SIG-M5 (cell line): ENCODE measurements at places on chromosomes 5 and 9.

DNA sequence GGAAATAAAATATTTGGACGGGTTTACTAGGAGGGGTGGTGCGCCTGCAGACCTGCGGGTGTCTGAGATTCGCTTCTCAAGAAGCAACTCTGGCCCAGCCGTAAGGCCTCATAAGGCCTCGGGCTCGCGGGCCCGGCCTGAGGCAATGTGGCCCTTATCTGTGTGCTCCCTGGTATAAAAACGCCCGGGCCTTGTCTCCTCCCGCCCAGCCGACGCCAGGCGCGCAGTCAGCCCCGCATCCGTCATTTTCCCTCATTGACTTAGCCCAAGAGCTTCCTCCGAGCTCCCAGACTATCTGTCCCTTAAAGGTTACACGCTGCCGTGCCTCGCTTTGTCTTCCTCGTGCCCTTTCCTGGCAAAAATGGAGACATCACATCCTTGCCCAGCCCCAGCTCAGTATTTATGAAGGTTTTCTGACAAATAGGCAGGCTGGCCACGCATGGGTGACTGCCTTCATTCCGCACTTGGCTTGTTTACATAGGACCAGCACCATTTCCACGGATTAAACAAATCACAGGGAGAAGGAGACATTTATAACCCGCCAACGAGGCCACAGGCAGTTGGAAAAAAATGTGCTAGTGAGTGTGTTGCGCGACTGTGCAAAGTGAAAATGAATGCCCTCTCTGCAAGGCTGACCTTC lies 74.5 kb upstream of the TBCA start:
- no peak for DNase-seq

- DNase-seq: no peak
Observed at GRCh38 chr9:98908897-98909634, 34.6 kb upstream of the COL15A1 start.

DNA sequence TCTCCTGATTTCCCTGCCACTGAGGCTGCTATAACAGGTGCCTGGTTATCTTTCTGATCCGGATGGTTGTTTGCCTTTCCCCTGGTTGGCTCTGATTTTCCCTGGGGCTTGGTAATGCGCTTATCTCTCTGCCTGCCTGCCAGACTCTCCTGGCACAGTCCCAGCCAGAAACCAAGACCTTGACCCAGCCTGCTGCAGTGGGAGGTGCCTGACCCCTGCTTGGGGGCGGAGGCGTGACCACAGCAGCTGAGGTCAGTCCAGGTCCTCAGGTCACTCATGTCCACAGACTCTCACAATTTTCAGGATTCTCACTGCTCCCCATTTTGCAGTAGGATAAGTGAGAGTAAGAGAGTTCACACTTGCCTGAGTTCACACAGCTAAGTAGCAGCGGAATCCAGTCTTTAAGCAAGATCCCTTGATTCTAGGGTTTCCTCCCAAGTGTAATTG lies 24.4 kb upstream of the SYNPO start:
- no peak for DNase-seq

- DNase-seq: no peak
Observed at GRCh38 chr9:117555964-117556629, 141.2 kb upstream of the ASTN2 start.

GRCh38 chr5:139058121-139058520 lies 140.0 kb downstream of the SIL1 start:
- DNase-seq: no peak

- DNase-seq: no peak
Observed at GRCh38 chr5:115702025-115702424, 76.2 kb upstream of the TMED7 start.

GRCh38 chr5:123717139-123717538 lies 205.2 kb downstream of the CSNK1G3 start:
- DNase-seq: no peak
